ENCODE measurements at places on chromosomes 11 and 22. TPM values are rescaled to one million over a fixed set of nuclear protein-coding genes. Genes with fewer than 3 reads are reported as not detected.

GRIA4 gene
- polyA plus RNA-seq = not detected

F2 gene
- polyA plus RNA-seq = not detected

POU2AF1 gene
- polyA plus RNA-seq = 194 TPM

C22orf42 gene
- polyA plus RNA-seq = not detected

PKDREJ gene
- polyA plus RNA-seq = not detected

CBX7 gene
- polyA plus RNA-seq = 35.4 TPM

ILK gene
- polyA plus RNA-seq = 80.5 TPM

C11orf54 gene
- 17.7 TPM for polyA plus RNA-seq

APOA1 gene
- polyA plus RNA-seq = not detected

UEVLD gene
- polyA plus RNA-seq = 7.6 TPM

BAIAP2L2 gene
- not detected for polyA plus RNA-seq

NLRP6 gene
- polyA plus RNA-seq = 5.9 TPM

PYGM gene
- 2.0 TPM for polyA plus RNA-seq

CHRM4 gene
- 0.29 TPM for polyA plus RNA-seq

PLAAT3 gene
- polyA plus RNA-seq = 6.5 TPM

KCNC1 gene
- polyA plus RNA-seq = 0.13 TPM

CRYBB3 gene
- polyA plus RNA-seq = not detected

Measured in IgD-negative memory B cell (primary cell).